ENCODE measurements at places on chromosomes 7 and 10. TPM values are rescaled to one million over a fixed set of nuclear protein-coding genes. Genes with fewer than 3 reads are reported as not detected.
A peak's percentile ranks its signal among the peaks of the same experiment; 100 is the strongest.

The ADARB2 gene
- total RNA-seq, result not detected

- H3K27ac ChIP-seq, result no peak overlapping the region
- H3K27me3 ChIP-seq, result no peaks in the 10 kb centered on the region
- no peak overlapping the region for H3K4me3 ChIP-seq
- no peaks in the 10 kb centered on the region for H3K4me1 ChIP-seq
- H3K36me3 ChIP-seq, result no peaks in the 10 kb centered on the region
Observed at GRCh38 chr7:87598234-87599009, 2.3 kb downstream of the ABCB1 start.

- no peak overlapping the region for H3K4me3 ChIP-seq
- no peak overlapping the region for H3K27ac ChIP-seq
- H3K36me3 ChIP-seq, result no peaks in the 10 kb centered on the region
- DNase-seq, result no peak
Observed at GRCh38 chr10:103840740-103841070, 14.7 kb downstream of the SH3PXD2A start.

The C10orf143 gene
- 0.75 TPM for total RNA-seq

- no peak overlapping the region for H3K4me3 ChIP-seq
- H3K4me1 ChIP-seq, result no peaks in the 10 kb centered on the region
- no peaks in the 10 kb centered on the region for H3K36me3 ChIP-seq
- DNase-seq, result no peak
- H3K27ac ChIP-seq, result no peak overlapping the region
Observed at GRCh38 chr10:24483701-24484100, 240.0 kb downstream of the ARHGAP21 start.

DNA sequence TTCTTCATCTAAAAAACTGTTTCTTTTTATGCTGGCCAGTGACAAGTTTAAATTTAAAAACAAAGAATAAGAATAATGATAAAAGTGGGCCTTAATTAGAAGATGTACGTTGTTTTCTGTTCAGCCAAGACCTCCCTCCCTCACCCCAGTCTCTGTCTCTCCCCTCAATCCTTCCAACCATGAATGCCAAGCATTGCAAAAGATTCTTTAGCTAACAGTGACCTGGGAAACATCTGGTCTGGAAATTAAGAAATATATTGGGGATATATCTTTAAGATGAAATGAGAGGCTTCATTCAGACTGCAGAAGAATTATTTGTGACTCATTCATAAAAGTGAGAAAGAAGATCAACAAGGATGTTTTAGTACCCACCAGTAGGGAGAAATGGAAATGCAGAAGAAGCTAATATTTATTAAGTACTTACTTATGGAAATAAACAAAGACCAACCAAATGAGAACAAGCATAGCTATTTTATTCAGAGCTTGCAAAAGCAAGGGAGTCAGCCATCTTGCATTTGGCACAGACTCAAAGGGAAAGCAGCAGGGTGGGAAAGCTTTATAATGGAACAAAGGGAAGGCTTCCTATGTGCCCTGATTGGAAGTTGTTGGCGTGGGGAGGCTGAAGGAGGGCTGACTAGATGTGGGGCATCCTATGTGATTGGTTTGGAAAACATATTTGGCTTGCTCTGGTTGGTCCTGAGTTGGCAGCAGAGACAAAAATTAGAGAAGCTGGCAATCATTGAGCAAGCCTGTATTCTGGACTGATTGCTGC is 595.4 kb upstream of the GHITM start:
- H3K27me3 ChIP-seq, result no peaks in the 10 kb centered on the region
- H3K4me3 ChIP-seq, result no peak overlapping the region
- H3K27ac ChIP-seq, result no peak overlapping the region
- no peak for DNase-seq

DNA sequence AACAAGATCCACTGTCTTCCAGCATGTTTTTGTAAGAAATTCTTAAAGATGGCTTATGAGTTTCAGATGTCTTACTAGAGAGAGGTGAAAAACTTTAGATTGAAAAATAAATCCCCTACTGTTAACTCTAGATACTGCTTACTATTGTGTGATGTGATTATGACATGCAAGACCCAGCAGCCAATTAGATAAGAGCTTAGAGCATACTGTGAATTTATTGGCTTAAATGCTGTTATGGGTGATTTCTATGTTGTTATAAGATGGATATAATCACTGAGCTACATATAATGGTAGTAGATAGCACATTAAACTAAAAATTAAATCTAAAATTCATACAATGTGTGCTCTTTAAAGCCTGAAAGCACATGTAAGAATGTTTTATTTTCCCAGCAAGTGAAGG is at the start of gene RNF133:
Gene RNF133 (minus strand): TSS at position 101 of the 400 bp plus-strand sequence. CDS start 199 bp downstream, outside the sequence.
- H3K27me3 ChIP-seq, result no peaks in the 10 kb centered on the region
- no peak within 1 kb of the TSS for H3K27ac ChIP-seq
- H3K36me3 ChIP-seq, result no peaks in the 10 kb centered on the region
- DNase-seq, result no peak
- no peaks in the 10 kb centered on the region for H3K4me1 ChIP-seq
- no peak within 1 kb of the TSS for H3K4me3 ChIP-seq

The ASB15 gene
- total RNA-seq, result not detected

DNA sequence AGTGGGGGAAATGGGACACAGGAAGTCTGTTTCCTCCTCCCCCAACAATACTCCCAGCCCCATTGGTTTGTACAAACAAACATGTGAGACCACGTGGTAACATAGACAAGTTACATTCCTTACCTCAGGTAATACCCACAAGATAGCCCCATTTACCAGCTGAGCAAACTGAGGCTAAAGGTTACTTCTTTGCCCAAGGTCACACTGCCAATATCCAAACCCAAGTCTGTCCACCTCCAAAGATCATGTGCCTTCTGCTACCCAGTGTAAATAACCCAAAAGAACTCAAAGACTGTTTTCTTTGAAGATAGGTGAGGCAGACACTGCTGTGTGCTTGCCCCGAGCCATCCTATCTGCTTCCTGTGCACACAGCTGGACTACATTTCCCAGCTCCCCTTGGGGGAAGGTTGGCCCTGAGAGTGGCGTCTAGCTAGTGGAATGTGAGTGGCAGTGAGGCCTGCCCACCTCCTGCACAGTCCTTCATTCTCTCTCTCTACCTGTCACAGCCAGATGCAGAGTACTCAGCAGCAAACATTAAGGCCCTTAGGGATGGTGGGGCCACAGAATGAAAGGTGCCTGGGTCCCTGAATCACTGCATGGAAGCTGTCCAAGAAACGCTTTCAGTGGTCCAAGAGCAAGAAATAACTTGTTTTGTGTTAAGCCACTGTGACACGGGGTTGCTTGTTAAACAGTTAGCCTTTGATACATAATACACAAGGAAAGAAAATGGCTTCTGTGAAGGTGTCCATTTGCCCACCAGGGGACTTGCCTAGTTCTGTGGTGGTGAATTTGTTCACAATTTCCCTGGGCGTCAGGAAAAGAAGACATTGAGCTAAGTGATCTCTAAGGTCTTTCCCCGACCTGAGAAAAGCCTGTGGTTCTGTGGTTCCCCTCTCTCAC is 257.7 kb upstream of the NFE2L3 start:
- H3K36me3 ChIP-seq, result no peaks in the 10 kb centered on the region
- peaks cover 47% of the 10 kb centered on the region for H3K4me1 ChIP-seq
- peak overlapping the region; percentile 53 for H3K4me3 ChIP-seq
- peak; percentile 90 for DNase-seq

The SRRM3 gene
- total RNA-seq, result not detected

The VWDE gene
- total RNA-seq, result not detected

GRCh38 chr7:82755705-82756551 is 312.4 kb upstream of the CACNA2D1 start:
- no peak overlapping the region for H3K4me3 ChIP-seq
- no peaks in the 10 kb centered on the region for H3K36me3 ChIP-seq
- H3K4me1 ChIP-seq, result no peaks in the 10 kb centered on the region
- no peaks in the 10 kb centered on the region for H3K27me3 ChIP-seq
- H3K27ac ChIP-seq, result no peak overlapping the region

Data from Karpas-422 (cell line).